NCI-H1092 (cell line): ENCODE measurements at places on chromosomes 2 and 18.

- no peak for DNase-seq
Measured at GRCh38 chr2:157677941-157678340, 49.3 kb upstream of the ACVR1C start.

DNA sequence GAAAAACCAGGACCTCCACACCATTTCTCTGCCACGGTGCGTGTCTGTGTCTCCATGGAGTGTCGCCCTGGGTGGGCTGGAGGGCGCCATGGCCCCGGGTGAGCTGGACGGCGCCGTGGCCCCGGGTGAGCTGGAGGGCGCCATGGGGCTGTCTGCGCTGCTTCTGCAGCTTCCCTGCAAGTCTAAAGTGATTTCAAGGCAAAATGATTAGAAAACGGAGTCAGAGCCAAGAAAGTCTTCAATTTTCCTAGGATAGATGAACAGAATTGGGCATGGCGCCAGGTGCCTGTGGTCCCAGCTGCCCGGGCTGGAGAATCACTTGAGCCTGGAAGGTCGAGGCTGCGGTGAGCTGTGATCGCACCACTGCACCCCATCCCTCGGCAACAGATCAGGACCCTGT, 27.7 kb upstream of the NFATC1 start:
- no peak for DNase-seq

GRCh38 chr2:11683476-11683875, 13.5 kb upstream of the NTSR2 start:
- DNase-seq, result no peak

DNA sequence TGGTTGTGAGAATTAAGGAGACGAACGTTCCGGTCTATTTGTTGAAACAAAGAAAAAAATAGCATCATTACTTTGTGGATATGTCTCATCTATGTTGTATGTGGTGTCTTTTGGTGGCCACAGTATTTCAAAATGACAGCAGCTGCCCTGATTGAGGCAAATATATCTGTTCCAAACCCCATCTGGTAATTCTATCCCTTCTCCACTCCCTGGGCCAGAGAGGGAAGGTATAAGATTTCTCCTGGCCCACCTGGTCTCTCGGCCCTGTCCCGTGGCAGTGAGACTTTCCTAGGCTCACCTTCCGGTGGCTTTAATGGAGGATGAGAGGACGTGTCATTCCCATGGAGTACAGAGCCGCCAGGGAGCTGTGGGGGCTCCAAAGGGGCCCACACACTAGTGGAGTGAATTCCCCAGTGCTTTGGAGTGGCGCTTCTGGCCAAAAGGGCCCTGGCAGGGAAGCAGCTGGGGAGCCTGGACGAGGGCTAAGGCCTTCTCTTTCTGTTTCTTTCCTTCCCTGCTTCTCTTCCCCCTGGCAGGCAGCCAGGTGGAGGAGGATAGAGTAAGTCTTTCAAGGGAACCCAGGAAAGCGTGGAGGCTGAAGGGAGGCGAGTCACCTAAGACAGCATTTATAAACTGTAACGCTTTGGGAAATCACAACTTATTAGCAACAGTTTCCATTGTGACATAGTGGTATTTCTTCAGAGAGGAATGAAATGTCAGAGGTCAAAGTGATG, 5.6 kb downstream of the FOSL2 start:
- no peak for DNase-seq

DNA sequence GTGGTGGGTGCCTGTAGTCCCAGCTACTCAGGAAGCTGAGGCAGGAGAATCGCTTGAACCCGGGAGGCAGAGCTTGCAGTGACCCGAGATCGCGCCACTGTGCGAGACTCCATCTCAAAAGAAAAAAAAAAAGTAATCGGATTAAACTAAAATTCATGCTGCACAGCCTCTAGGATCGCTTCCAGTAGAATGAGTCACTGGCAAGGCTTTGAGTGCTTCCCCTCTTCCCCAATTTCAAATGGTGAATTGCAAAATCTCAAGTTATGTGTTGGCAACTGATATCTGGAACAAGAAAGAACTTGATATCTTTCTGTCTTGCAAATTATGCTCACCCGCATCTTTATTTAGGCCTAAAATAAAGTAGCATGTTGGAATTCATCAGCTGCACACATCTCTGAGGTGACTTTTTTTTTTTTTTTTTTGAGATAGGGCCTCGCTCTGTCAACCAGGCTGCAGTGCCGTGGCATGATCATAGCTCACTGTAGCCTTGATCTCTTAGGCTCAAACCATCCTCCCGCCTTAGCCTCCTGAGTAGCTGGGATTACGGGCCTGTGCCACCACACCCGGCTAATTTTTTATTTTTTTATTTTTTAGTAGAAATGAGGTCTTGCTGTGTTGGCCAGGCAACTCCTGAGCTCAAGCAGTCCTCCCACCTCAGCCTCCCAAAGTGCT, 12.7 kb downstream of the TTC39C start:
- no peak for DNase-seq

GRCh38 chr2:85066006-85066740, 67.0 kb upstream of the TCF7L1 start:
- no peak for DNase-seq

GRCh38 chr2:160091381-160091780, 29.0 kb upstream of the PLA2R1 start:
- no peak for DNase-seq

GRCh38 chr2:71613403-71613952, 160.1 kb downstream of the DYSF start:
- DNase-seq, result no peak

- DNase-seq, result no peak
Measured at GRCh38 chr2:84969511-84970209, 1.3 kb upstream of the KCMF1 start.

- no peak for DNase-seq
Measured at GRCh38 chr2:130837175-130837810, 579 bp downstream of the ARHGEF4 start.

DNA sequence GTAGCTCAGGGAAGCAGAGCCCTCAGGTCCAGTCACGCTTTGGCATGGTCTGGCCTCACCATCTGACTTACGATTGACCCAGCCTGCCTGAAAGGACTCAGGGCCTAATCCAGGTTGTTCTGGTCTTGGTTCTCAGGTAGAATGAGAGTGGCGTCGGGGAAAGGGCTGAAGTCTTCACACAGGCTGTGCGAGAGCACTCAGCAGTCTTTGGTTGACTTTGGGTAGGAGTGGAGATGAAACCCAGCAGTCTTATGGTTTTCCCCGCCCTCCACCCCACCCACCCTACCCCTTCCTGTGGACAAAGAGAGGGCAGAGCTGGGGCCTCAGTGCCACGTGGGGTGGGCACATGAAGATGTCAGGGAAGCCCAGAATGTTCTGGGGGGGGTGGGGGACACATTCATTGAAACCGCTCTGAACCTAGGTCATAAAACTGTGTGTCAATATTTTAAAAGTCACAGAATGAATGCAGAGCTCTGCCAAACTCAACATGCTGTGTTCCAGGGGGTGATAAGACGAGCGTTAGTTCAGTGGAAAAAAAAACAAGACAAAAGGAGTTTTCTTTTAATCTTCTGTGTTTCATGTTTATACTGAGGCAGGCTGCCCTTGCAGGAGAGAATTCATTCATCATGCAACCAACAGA, 58.6 kb upstream of the ALPP start:
- no peak for DNase-seq
